ENCODE measurements at places on chromosomes 5 and 9.

DNA sequence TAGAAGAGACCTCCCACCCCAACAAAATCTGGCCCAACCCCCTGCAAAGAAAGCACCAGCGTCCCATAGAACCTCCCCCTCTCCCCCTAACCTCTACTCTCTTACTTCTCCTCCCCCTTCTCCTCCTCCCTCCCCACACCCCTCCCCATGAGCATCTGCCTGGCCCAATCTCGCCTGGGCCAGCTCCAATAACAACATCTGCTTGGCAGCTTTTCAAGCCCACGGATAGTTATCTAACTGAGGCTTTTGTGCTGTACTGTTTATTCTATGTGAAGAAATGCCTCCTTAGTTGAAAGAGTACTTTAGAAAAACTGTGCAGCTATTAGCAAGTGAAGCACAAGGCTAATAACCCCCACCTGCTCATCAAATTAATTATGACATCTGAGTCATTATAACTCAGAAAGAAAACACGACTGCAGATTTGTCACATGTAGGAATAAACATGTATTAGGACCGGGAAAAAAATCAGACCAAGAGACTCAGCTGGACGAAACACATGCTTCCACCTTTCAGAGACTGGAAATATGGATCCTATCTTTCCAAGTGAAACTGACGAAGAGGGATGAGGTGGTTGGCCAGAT lies 42.8 kb downstream of the NFIB start:
- no peak for DNase-seq

- DNase-seq, result no peak
Measured at GRCh38 chr5:159705948-159706347, 210.3 kb upstream of the ADRA1B start.

DNA sequence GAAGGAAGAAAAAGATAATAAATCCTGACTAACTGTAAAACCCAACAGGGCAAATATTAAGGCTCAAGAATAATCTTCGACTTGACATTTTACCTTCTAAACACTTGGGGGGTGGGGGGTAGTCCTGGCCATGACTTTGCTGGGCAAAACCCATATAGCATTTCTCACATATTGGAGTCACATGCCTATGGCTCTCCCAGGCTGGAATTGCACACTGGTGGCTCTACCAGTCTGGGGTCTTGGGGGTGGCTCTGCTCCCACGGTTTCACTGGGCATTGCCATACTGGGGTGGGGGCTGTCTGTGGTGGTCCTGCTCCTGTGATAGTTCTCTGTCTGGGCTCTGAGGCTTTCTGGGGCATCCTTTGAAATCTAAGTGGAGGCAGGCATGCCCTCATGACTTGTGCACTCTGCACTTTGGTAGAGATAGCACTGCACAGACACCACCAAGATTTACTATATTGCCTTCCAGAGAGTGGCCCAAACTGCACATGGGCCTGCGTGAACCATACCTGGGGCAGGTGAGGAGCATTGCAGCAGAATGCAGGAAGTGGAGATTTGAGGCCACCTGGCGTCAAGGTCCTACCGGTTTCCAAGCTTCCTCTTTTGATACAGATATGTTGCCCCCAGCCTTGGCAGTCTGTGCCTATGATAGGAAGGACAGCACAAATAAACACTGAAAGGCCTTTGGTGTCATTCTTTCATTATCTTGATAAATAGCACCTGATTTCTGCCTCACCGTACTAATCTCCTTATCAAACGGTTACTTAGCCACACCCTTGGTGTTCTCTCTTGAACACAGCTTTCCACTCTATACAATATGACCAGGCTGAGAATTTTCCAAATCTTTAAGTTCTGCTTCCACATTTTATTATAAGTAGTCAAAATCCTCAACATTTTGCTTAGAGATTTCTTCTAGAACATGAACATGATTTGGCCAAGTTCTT lies 29.8 kb downstream of the BAAT start:
- DNase-seq, result no peak

DNA sequence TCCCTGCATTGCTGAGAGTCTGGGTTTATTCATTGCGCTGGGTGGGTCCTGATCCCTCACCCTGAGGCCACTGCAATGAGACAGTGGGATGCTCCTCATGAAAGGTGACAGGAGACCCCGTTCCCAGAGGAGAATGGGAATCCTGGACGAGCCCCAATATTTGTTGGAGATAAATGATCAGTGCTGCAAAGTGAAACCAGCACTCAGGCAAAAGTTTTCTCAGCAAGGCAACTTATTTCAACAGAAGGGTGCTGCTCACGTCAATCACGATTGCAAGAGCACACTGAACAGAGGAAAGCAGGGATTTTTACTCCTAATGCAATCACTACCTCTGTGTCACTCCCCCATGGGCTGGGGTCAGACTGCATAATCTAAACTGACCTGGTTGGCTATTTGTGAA lies 110.2 kb upstream of the MAMDC2 start:
- DNase-seq, result no peak

GRCh38 chr9:133419005-133419404 lies 1.2 kb upstream of the REXO4 start:
- DNase-seq, result peak; percentile 23

DNA sequence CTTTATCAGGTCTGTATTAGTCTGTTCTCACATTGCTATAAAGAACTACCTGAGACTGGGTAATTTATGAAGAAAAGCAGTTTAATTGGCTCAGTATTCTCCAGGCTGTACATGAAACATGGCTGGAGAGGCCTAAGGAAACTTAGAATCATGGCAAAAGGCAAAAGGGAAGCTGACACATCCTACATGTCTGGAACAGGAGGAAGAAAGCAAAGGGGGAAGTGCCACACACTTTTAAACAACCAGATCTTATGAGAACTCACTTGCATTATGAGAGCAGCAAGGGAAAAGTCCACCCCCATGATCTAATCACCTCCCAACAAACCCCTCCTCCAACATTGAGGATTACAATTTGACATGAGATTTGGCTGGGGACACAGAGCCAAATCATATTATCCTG lies 132.1 kb downstream of the PCSK1 start:
- DNase-seq, result no peak

DNA sequence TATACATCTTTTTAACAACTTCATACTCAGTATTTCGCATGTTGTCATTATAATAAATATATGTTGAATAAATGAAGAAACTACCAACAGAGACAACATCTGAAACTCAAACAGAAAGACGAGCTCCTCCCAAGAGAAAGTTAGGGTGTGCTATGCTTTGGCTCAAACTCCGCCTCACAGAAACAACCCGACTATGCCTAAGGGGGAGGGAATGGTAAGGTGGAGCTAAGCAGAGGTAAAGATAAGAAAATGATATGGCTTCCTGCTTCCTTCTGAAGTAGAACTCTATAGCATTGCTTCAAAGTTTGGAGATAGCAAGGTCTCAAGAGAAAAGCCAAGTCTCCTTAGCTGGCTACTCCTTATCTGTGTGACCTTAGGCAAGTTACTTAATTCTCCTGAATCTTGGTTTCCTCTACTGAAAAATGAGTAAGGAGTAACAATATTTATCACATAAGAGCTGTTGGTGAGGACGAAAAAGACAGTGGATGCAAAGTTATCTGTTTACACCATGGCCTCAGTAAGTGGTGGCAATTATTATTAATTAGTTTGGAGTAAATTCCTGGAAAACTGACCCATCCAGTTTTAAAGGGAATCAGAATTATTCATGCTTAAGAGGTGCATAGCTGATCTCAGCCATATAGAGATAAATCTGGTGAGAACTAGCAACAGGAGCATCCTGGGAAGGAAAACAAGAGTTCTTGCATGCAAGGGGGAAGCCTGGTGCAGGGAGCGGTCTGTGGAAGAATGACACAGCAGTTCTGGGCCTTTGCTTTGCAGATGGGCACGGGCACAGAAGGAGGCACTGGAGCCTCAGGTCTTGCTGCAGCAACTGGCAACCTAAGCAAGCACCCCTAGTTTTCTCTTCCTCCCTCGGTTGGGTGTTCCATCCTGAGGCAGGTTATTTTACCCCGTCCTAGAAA lies 73.3 kb downstream of the GLIS3 start:
- no peak for DNase-seq

- no peak for DNase-seq
Measured at GRCh38 chr5:61123145-61123544, 39.1 kb downstream of the SMIM15 start.

GRCh38 chr9:126532019-126532462 lies 81.7 kb upstream of the LMX1B start:
- no peak for DNase-seq

GRCh38 chr5:65818592-65818991 lies 96.6 kb downstream of the NLN start:
- DNase-seq, result no peak

GRCh38 chr9:33742051-33742450 lies 53.3 kb upstream of the PRSS3 start:
- DNase-seq, result no peak

- no peak for DNase-seq
Measured at GRCh38 chr5:66494437-66494836, 101.8 kb upstream of the MAST4 start.

GRCh38 chr9:20582150-20582549 lies 40.1 kb downstream of the MLLT3 start:
- no peak for DNase-seq

- DNase-seq, result no peak
Measured at GRCh38 chr9:120916991-120917880, 9.4 kb downstream of the TRAF1 start.

GRCh38 chr9:15977438-15977837 lies 424.6 kb downstream of the CCDC171 start:
- DNase-seq, result no peak

- no peak for DNase-seq
Measured at GRCh38 chr9:29290516-29290915, 1717.2 kb upstream of the C9orf72 start.

- DNase-seq, result no peak
Measured at GRCh38 chr9:22040760-22041159, 31.7 kb upstream of the CDKN2B start.

- no peak for DNase-seq
Measured at GRCh38 chr5:132501961-132502931, 11.7 kb upstream of the IRF1 start.

GRCh38 chr9:95670122-95670521 lies 153.4 kb upstream of the PTCH1 start:
- DNase-seq, result no peak

- no peak for DNase-seq
Measured at GRCh38 chr9:117916291-117916690, 212.1 kb downstream of the TLR4 start.

GRCh38 chr5:140806834-140807775 lies at the start of gene PCDHA4:
PCDHA4 (plus strand) TSS chr5:140807068.
- peak; percentile 4 for DNase-seq

DNA sequence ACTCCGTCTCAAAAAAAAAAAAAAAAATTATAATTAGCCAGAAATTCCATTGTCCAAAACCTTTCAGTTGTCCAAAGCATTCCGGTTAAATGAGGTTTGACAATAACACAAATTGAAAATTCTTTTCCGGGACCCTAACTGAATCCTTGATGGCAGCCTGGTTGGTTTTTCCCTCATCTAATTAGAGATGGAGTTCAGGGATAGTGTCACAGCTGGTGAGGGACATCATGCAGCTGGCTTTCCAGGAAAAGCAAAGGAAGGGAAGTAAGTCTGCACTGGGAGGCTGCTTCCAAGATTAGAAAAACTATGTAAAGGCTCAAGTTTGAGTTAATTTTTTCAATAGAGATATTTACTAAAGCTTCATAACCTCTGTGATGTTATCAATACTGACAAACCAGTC lies 195.4 kb downstream of the ADAMTS12 start:
- DNase-seq, result no peak

DNA sequence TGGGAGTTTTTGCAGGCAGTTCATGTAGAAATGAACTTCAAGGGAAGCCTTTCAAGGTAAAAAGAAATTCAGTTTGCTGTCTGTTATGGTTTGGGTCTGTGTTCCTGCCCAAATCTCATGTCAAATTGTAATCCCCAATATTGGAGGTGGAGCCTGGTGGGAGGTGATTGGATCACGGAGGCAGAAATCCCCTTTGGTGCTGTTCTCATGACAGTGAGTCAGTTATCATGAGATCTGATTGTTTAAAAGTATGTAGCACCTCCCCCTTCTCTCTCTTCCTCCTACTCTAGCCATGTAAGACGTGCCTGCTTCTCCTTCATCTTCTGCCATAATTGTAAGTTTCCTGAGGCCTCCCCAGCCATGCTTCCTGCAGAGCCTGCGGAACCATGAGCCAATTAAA lies 341.4 kb downstream of the ARHGEF28 start:
- no peak for DNase-seq

DNA sequence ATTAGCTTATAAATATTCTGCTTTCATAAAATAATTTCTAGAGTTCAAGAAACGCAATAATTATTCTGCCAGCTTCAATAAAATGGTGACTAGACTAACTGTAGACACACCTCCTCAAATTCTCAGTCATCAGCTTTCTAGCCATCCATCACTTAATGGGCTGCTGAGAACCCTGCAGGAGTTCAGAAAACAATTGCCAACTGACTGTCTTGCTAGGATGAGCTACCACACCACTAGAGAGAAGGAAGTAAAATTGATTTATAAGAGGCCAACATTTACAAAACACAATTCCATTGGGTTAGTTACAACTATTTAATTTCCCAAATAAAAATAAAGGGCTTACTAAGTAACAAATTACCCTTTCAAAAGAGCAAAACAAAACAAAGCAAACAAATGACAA lies 126.5 kb upstream of the PAPPA start:
- DNase-seq, result no peak

- no peak for DNase-seq
Measured at GRCh38 chr5:59130431-59130830, 547.6 kb downstream of the RAB3C start.

DNA sequence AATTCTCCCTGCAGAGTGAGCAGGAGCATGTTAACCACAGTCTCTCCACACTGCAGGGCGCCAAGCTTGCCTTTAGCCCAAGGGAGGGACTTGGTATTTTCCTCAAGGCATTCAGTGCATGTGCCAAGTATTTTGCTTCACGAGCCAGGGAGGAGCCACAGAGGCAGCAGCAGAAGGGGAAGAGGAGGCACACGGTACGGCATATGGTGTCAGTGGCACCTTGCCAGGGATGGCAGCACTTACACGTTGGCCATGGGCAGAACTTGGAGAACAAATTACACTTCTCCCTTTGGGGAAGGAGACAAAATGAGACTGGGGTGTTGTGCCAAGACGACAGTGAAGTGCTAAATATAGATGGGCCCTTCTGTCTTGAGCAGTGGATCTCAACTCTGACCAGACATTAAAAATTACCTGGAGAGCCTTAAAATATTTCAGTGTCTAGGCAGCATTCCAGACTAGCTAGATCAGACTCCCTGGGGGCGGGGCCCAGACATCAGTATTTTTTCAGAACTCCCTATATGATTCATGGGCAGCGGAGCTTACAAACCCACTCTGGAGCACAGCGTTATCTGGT lies 155.8 kb downstream of the DRD1 start:
- no peak for DNase-seq

GRCh38 chr9:130022566-130023143 lies 20.3 kb downstream of the FNBP1 start:
- DNase-seq, result no peak

- no peak for DNase-seq
Measured at GRCh38 chr5:69042500-69042899, 51.3 kb upstream of the SLC30A5 start.

GRCh38 chr5:140148508-140148907 lies 22.8 kb downstream of the IGIP start:
- no peak for DNase-seq
